ENCODE measurements at places on chromosomes 5 and 9. TPM values are rescaled to one million over a fixed set of nuclear protein-coding genes. Genes with fewer than 3 reads are reported as not detected.

Gene IFNA21
- not detected for total RNA-seq

Gene ERP44
- 24.7 TPM for total RNA-seq

- no peaks in the 10 kb centered on the region for H3K36me3 ChIP-seq
- H3K4me3 ChIP-seq = no peak overlapping the region
- no peaks in the 10 kb centered on the region for H3K27me3 ChIP-seq
- no peak overlapping the region for H3K27ac ChIP-seq
- no peak for DNase-seq
These were observed 74.7 kb downstream of the MSX2 start for GRCh38 chr5:174799121-174799520.

Gene AIF1L
- 31.1 TPM for total RNA-seq

GRCh38 chr5:78300464-78301045, 6.1 kb upstream of the AP3B1 start:
- no peak for DNase-seq
- no peaks in the 10 kb centered on the region for H3K36me3 ChIP-seq
- no peak overlapping the region for H3K27ac ChIP-seq
- no peak overlapping the region for H3K4me3 ChIP-seq
- peaks cover 4% of the 10 kb centered on the region for H3K4me1 ChIP-seq

DNA sequence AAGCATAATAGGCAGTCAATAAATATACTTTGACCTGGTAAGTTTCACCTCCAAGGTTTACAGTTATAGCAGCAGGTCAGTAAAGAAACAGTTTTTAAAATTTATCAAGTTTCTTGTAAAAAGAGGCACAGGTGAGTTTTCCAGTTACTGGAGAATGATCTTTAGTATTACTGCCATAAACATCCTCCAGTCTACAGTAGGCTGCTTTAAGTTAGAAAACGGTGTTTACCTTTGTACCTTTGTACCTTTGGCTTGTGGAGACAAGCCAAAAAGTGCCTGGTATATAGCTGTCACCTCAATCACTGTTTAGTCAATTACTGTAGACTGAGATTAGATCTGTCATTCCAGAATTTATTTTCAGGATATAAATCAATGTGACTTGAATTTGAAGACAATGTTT, 42.7 kb upstream of the SRFBP1 start:
- H3K27ac ChIP-seq = no peak overlapping the region
- DNase-seq = no peak
- no peak overlapping the region for H3K4me3 ChIP-seq
- no peaks in the 10 kb centered on the region for H3K36me3 ChIP-seq
- peaks cover 27% of the 10 kb centered on the region for H3K27me3 ChIP-seq
- no peaks in the 10 kb centered on the region for H3K4me1 ChIP-seq

- no peak for DNase-seq
- peaks cover 11% of the 10 kb centered on the region for H3K4me1 ChIP-seq
- H3K4me3 ChIP-seq = no peak overlapping the region
- no peaks in the 10 kb centered on the region for H3K36me3 ChIP-seq
These were observed 266.1 kb downstream of the ZSWIM6 start for GRCh38 chr5:61598126-61598525.

DNA sequence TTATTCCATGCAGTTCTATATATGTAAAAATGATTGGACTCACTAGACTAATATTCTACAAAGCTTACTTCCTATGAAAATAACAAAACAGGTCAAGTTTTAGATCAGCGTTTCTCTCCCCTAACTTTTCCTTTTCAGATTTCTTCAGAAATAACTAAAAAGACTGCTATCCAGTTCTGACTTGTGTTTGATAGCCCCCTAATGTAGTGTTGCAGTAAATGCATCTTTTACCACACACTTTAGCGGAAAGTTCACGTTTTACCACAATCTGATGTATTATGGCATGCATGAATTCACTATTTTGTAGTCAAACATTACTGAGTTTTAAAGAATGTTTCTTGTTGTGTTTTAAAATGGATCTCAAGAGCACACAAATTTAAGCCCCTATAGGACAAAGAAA, 292.7 kb downstream of the RAB3C start:
- no peak overlapping the region for H3K4me3 ChIP-seq
- DNase-seq = no peak
- no peak overlapping the region for H3K27ac ChIP-seq
- H3K36me3 ChIP-seq = no peaks in the 10 kb centered on the region
- H3K4me1 ChIP-seq = no peaks in the 10 kb centered on the region

Gene MATR3
- total RNA-seq = 216 TPM

Gene FANCC
- total RNA-seq = 12.3 TPM

DNA sequence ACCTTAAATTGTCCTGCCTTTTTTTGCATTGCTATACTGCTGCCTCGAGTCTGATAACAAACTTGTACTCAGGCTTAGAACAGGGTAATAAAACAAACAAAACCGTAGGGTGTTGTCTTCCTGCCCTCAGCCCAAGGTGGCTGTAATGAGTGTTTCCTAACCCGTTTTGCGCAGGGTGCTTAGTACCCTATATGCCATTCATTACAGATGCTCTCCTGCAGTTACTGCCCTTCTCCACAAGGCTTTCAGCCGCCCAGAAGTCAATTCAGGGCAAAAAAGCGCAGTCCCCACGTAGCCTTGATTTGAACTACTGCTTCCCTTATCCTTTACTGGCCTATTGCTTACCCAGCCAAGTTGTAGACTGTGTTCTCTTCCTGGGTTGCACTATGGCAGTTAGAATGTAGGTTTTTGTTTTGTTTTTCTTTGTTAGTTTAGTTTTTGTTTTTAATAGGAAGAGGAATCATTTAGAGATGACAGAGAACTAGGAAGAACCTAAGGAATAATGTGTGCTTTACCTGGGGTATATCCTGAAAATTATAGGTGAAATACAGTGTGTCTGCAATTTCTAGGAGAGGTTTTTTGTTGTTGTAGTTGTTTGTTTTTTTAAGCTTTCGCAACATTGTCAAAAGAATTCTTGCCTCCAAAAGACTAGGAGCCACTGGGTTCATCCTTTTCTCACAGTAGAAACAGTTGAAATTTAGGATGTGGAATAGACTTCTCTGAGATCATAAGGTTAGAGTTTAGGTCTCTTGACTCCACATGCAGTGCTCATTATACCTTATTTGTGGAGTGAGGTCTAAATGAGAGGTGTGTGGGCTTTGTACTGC, 1.3 kb downstream of the HMGXB3 start:
- peaks cover 37% of the 10 kb centered on the region for H3K4me1 ChIP-seq
- peaks cover 21% of the 10 kb centered on the region for H3K36me3 ChIP-seq
- peak overlapping the region; percentile 63 for H3K27ac ChIP-seq
- DNase-seq = no peak

Gene LCN9
- total RNA-seq = not detected

Gene PKD2L2
- not detected for total RNA-seq

DNA sequence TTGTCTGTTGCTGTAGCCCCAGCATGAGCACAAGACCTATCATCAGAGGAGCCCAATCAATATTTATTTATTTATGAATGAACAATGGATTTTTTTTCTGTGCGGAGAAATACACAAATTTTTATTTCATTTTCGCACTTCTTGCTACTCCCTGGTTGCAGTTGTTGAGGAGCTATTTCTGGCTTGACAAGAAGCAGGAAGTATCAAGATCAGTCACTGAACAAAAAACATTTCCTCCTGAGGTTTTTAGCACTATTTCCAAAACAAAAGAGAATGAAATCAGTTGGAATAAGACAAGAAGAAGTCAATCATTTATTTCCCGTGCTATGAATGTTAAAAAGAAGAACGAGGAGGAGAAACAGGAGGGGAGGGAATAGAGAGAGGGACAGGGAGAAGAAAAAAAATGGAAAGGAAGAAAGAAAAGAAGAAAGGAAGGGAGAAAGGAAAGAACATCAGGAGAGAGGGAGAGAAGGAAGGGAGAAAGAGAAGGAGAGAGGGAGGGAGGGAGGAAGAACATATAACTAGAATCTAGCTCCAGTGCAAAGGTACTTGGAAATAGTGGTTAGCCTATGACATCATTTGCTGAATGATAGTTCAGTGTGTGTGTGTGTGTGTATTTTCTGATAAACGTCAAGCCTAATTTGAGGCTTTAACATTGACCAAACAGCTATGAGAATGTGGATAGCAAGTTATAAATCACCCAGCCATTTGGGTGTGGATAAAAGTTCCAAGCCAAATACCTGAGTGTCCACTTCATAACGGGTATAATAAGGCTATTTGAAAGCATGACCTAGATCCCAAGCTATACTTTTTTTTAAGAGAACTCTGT, 586.0 kb downstream of the EBF1 start:
- no peak for DNase-seq
- H3K27me3 ChIP-seq = no peaks in the 10 kb centered on the region
- H3K36me3 ChIP-seq = no peaks in the 10 kb centered on the region
- H3K4me1 ChIP-seq = peaks cover 7% of the 10 kb centered on the region
- peak overlapping the region; percentile 53 for H3K27ac ChIP-seq

Gene LRRC19
- total RNA-seq = not detected

DNA sequence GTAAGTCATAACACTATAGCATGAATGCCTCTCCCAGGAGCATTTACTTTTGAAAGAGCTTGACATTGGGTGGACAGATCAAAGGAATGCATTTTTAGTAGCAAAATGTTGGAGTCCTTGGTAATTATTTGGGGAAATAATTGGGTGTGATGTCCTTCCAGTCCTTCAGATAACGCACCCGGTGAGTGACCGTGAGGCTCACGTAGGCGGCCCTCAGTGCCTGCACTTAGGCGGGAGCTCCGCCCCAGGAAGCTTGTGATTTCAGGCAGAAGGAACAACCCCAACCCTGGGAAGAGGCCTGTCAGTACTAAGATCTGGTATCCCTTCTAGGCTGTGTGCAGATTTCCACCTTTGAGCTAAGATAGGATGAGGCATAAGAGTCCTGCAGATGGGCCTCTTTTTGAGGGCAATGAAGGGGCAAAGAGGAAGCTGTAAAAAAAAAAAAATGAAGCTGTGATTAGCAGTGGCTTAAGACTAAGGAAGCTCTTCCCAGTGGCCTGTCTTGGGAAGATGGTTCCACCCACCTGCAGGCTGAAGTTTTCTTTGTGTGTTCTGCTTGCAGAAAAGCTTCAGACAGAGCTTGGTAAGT, 14.9 kb downstream of the BTNL9 start:
- no peaks in the 10 kb centered on the region for H3K36me3 ChIP-seq
- no peak overlapping the region for H3K27ac ChIP-seq
- peaks cover 19% of the 10 kb centered on the region for H3K4me1 ChIP-seq
- peak; percentile 73 for DNase-seq

GRCh38 chr5:40409601-40410000, 270.1 kb upstream of the PTGER4 start:
- no peak for DNase-seq
- peaks cover 30% of the 10 kb centered on the region for H3K4me1 ChIP-seq
- H3K4me3 ChIP-seq = no peak overlapping the region
- H3K27ac ChIP-seq = no peak overlapping the region
- no peaks in the 10 kb centered on the region for H3K27me3 ChIP-seq
- no peaks in the 10 kb centered on the region for H3K36me3 ChIP-seq

DNA sequence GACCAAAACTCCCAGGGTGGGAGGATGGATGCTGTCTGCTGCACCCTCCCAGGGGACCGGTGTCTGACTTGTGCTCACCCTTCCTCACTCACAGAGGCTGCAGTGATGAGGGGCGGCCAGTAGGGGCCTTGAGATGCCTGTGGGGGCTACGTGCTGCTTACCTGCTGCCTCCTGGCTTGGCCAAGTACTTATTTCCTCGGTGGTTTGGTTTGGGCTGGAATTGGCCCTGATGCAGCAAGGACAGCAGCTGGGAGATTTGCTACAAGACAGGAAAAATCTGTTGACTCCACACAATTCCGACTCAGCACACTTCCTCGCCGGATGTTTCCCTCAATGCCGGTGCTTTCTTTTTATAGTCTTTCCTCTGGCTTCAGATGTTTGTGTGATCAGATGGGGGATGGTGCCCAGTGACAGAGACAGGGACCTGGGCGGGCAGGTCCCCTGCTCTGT, 6.6 kb downstream of the PCDH12 start:
- no peak overlapping the region for H3K27ac ChIP-seq
- DNase-seq = no peak
- no peak overlapping the region for H3K4me3 ChIP-seq
- no peaks in the 10 kb centered on the region for H3K4me1 ChIP-seq

DNA sequence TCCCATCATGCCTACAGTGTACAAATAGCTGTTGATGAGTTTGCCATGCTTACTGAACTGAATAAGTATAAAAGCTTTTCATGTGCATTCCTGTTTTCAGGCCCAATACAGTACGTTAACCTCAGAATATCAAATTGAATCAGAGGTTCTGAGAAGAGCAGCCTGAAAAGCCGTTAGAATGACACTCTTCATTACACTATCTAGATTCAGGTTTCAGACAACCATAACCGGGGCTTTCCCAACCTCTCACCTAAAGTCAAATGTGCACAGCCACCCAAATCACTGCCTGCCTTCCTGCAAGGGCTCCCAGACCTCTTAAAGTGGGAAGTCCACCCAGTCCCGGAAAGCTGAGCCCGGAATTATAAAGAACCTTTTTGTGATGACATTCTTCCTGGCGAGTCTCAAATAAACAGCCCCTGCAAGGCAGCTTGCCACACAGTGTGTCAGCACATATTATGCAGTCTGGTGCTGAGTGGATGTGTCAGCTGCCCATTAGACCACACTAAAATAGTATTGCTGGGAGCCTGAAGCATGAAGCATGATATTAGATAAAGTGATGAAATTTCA, 245.8 kb downstream of the TLE4 start:
- no peaks in the 10 kb centered on the region for H3K36me3 ChIP-seq
- H3K27me3 ChIP-seq = peaks cover 11% of the 10 kb centered on the region
- H3K27ac ChIP-seq = no peak overlapping the region
- no peak for DNase-seq
- H3K4me3 ChIP-seq = no peak overlapping the region

Gene DPYSL3
- 84.1 TPM for total RNA-seq

Gene GRXCR2
- total RNA-seq = not detected

Gene DRD1
- not detected for total RNA-seq

- peaks cover 5% of the 10 kb centered on the region for H3K27me3 ChIP-seq
- H3K4me3 ChIP-seq = no peak overlapping the region
- H3K36me3 ChIP-seq = no peaks in the 10 kb centered on the region
- no peaks in the 10 kb centered on the region for H3K4me1 ChIP-seq
These were observed 53.2 kb upstream of the FSTL4 start for GRCh38 chr5:133665571-133665970.

DNA sequence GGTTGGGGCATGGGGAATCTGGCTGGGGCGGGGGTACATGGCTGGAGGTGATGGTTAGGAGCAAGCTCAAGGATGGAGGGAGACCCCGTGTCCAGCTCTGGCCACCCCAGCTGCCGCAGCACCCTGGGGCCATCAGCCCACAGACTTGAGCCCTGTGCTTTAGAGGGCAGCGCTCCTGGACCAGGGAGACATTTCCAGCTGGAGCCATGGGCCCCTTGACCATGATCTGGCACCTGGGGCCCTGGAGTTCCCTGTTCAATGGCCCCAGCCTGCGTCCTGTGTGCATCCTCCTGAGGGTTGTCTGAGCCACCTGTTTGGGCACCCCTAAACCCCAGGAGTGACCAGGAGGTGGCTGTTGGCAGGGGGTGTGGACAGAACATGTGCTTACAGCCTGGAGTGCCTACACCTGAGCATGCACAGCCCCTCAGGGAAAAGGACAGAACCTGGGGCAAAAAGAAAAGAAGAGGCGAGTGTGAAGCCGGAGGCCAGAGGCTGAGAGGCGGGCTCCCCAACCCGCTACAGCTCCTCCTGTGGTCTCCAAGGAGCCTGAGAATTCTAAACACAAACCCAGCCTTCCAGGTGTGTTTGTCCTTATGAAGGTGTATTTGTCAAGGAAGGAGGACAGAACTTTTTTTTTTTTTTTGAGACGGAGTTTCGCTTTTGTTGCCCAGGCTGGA, 126.7 kb downstream of the C9orf50 start:
- no peak overlapping the region for H3K4me3 ChIP-seq
- H3K36me3 ChIP-seq = no peaks in the 10 kb centered on the region
- H3K4me1 ChIP-seq = peaks cover 77% of the 10 kb centered on the region

Measured in osteocyte (in vitro differentiated cells).